ENCODE measurements at places on chromosomes 5 and 9.

DNA sequence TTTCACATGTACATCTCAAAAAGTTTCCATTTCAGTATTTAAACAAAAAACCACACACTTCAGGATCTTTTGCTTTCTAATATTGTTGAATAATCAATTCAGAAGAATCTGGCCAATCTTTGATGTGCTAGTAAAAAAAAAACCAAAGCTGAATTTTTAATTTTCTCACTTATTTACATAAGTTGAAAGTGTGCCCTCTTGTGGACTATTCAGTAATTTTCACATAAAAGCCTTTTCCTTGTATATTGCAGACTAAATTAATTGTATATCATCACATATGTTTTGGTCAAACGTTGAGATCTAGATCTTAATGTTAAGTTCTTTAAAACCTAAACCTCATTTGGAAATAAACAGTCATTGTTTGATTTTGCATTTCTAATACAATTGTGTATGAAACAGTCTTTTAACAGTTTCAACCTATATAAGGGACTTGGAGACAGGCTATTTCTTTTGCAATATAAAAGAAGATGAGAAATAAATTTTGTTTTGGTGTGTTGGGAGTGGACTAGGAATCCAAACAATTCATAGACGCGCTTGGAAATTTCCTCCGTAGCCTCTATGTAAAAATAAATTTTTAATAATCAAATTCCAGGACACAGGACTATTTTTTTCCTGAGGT, 68.1 kb downstream of the NIPBL start:
- DNase-seq, result peak; percentile 33

GRCh38 chr5:130032807-130033206, 128.5 kb downstream of the CHSY3 start:
- DNase-seq, result no peak

DNA sequence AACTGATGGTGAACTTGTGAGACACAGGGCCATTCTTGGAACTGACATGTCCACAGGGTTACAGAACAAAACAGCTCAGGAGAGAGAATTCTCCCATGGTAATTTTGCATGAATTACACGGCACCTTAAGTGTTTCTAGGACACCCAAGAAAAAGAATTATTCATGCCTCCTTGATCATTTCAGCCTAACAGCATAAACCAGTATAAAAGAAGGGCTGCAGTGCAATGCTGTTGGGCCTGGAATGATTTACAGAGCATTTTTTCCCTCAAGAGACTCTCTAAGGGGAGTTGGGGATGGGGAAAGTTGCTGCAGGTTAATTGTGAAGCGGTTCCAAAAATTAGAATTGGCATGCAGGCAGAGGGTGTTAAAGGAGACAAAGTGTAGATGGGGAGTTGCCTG, 136.4 kb upstream of the FBXL7 start:
- DNase-seq, result no peak

DNA sequence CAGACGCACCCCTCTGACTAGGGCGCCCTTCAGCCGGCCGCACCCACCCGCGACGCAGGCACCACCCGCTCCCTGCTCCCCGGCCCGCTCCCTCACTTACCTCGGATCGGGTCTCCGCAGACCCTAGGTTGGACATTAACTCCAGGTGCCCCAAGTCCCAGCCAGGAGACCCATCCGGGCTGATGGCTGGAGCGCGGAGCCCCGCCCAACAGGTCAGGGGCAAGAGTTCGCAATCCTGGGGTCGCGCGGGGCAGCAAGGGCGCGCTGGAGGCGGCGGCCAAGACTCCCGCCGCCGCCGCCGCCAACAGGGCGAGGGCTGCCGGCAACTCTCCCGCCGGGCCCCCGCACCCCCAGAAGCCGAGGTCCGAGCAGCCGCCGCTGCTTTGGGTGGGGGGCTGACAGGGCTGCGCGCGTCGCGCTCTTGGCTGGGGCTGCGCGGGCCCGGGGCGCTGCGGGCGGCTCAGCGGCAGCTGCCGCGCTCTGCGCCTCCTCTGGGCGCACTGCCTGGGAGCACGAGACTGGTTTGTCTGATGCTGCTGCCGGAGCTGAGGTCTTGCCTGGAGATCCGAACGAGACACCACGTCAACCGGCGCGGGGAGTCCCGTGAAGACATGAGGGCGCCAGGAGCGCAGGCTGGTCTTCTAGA, at the start of gene GDNF:
GDNF (minus strand) TSS at position 635 of the 646 bp plus-strand sequence. CDS start 5,245 bp downstream, outside the sequence.
- peak; percentile 76 for DNase-seq

- no peak for DNase-seq
These were observed 3.5 kb downstream of the PHF19 start for GRCh38 chr9:120873512-120873911.

DNA sequence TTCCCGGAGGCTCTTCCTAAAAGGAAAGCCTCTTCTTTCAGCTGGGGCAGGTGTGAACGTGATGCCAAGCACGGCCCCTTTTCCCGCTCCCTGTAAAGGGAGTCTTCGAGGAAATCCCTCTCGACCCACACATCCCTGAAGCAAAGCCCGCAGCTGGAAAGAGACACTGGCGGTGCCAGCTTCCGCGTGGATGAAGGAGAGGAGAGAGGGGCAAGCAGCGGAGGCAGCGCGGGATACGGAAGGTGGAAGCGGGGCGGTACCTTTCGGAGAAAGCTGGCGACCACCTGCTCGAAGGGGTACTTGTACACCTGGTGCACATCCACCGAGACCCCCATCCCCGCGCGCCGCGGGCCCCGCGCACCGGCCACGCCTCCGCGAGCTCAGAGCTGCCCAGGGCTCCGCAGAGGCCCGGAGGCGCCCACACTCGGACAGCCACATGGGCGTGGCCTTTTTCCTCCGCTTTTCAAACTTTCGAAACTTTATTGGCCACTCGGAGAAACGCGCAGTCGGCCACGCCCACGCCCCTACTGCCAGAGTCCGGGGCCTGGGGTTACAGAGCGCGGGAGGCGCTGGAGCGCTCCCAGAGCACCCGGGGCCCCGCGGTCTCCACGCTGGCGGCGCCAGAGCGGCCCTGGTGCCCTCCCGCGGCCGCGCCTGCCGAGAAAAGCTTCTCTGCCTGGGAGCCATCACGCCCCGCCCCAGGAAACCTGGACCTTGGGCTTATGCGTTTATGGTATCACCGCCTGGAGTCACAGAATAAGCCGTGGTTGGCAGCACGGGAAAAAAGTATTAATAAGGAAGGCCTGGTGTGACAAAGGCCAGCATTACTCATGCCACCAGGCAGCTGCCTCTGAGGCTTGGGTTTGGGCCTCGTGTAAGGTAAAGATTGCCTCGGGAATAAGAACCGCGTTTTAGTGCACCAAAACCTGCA, at the start of gene PRELID2:
PRELID2 (minus strand) TSS at position 426 of the 931 bp plus-strand sequence; CDS start at position 335, 91 bp downstream.
- DNase-seq, result peak; percentile 95

GRCh38 chr5:136424835-136425584, 59.7 kb upstream of the TRPC7 start:
- DNase-seq, result peak; percentile 34

DNA sequence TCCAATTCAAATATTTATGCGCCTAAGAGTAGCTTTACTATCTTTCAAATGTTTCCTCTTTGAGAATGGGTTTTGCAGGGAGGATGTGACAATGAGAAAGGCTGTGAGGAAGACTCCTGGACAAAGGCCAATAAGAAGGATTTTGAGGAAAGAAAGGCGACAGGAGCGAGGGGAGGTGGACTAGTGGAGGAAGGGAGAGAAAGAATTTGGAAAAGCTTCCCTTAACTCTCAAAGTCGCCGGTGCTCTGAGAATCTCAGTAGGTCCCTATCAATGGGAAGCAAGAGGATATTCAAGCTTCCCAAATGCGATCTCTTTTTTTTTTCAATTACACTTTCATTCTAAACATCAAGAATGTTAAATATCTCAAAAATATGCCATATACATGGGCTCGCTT, 2.8 kb upstream of the CDC20B start:
- no peak for DNase-seq

GRCh38 chr5:4995014-4995413, 145.1 kb upstream of the ADAMTS16 start:
- DNase-seq, result no peak

- no peak for DNase-seq
These were observed 420.8 kb upstream of the GRAMD2B start for GRCh38 chr5:126002222-126002897.

GRCh38 chr9:125810161-125810560, 63.0 kb downstream of the PBX3 start:
- DNase-seq, result no peak

GRCh38 chr5:156783092-156783491, 67.0 kb upstream of the PPP1R2B start:
- DNase-seq, result no peak

DNA sequence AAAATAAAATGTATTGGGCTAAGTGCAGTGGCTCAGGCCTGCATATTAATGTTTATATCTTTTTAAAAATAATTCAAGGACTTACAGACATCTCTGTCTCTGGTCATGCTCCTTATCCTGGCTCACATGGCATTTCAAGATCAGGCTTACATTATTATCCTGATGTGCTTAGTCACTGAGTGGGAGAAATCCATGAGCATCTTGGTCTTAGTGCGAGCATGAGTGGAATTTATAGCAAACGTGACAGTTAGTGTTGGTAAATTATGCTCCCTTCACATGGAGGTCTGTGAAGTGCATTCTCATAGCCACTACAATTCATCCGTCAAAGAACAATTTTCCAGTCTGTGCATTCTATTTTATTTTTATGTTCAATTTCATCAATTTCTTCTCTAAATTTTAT, 237.8 kb upstream of the EDIL3 start:
- DNase-seq, result no peak

- no peak for DNase-seq
These were observed 86.0 kb downstream of the TRIO start for GRCh38 chr5:14229181-14229580.

- no peak for DNase-seq
These were observed 494.6 kb downstream of the GADD45G start for GRCh38 chr9:90099262-90099963.

DNA sequence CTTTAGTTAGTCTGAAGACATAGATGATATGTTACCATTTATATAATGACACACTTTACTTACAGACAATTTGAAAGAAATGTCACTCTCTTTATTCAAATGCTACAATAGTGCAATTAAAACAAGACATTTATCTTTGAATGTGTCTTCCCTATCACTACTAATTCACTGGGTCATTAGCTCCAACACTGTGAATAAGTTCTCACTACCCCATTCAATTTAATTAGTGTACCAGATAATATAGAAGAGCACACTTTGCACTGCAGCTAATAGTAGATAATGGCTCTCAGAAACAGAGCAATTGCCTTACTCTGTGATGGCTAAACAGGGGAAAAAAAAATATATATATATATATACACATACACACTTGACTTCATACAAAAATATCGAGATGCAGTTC, 497.0 kb downstream of the DTWD2 start:
- no peak for DNase-seq

- no peak for DNase-seq
These were observed 194.4 kb downstream of the TAF11L14 start for GRCh38 chr5:17828681-17829080.

DNA sequence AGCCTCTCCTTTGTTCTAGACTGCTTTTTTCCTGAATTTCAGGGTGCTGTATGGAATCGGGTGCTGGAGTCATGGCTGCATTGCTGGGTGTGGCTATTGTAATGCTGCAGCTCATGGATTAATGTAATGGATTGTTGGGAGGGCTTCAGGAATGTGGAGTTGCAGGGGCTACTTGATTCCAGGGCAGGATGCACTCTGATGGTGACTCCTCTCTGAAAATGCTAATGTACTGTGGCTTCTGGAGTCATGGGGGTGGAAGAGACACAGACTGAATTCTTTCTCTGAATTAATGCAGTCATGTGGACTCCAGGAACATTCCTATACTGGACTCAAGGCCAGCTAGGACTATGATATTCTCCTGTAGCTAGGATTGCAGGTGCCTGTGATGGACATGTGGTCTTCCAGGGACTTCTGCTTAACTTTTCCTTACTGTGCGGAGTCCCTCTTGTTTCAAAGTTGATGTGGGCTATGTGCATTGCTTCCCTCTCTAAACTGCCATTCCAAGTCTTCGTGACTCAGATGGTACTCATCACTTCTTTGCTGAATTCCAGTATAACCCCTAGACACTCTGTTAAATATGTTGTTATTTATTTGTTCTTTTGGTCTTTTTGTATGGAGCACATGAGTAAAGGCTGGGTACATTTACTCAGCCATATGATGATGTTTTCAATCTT, 396.2 kb downstream of the KCTD16 start:
- DNase-seq, result no peak

DNA sequence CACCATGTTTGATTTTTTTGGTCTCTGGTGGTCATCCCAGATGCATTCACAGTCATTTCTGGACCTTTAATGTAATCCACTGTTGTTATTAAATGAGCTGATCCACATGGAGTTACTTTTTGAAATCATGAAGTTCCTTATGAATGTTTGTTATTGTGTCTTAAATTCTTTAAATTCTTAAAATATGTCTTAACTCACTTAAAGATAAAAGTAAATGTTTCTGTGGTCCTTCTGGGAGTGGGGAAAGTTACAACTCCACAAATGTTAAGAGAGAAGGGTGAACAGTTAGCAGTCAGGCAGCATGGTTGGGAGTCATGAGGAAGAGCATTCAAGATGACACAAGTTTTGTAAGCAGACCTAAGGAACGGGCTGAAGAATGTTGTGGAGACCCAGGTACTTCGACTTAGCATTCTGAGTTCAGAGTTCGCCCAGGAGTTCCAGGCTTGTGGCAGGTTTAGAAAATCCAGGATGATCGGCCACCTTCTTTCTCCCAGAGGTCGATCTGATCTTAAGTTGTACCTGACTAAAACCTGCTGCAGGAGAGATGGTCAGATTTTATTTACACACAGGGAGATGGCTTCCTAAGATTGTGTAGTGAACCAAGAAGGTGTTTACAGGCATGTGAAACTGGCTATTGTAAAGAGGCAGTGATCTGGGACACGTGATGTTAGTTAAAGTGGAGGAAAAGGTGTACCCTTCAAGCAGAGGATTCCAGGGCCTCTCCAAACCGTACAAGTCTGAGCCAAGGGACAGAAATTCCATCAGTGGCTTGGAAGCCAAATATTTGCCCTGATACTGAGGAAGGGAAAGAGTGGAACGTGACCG, 17.2 kb downstream of the SLC1A1 start:
- DNase-seq, result peak; percentile 41

- peak; percentile 38 for DNase-seq
These were observed 466.1 kb downstream of the TLR4 start for GRCh38 chr9:118170032-118170955.

GRCh38 chr5:76765249-76765648, 49.3 kb downstream of the F2R start:
- no peak for DNase-seq

GRCh38 chr5:101036778-101037177, 133.7 kb upstream of the ST8SIA4 start:
- no peak for DNase-seq

DNA sequence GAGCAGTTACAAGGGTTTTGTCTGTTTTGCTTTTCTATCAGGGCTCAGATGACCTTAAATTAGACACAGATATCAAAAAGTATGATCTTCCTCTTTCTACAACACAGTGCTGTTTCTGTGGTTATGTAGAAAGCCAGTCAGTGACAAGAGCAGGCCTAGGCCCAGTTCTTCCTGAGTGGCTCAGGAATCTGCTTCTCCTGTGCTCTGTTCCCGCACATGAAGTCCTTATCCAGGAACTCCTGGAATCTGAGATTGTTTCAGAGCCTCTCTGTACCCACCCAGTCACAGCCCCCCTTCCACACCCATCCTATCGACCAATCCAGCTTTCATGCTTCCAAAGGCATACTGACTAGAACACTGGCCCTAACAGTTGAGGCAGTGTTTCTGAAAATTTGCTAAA, 40.4 kb upstream of the SMU1 start:
- no peak for DNase-seq

GRCh38 chr5:95027151-95027721, 257.7 kb downstream of the MCTP1 start:
- DNase-seq, result no peak

Data from SJSA1 (cell line).